ENCODE measurements at places on chromosomes 3 and 15. TPM values are rescaled to one million over a fixed set of nuclear protein-coding genes. Genes with fewer than 3 reads are reported as not detected.
A peak's percentile ranks its signal among the peaks of the same experiment; 100 is the strongest.

DNA sequence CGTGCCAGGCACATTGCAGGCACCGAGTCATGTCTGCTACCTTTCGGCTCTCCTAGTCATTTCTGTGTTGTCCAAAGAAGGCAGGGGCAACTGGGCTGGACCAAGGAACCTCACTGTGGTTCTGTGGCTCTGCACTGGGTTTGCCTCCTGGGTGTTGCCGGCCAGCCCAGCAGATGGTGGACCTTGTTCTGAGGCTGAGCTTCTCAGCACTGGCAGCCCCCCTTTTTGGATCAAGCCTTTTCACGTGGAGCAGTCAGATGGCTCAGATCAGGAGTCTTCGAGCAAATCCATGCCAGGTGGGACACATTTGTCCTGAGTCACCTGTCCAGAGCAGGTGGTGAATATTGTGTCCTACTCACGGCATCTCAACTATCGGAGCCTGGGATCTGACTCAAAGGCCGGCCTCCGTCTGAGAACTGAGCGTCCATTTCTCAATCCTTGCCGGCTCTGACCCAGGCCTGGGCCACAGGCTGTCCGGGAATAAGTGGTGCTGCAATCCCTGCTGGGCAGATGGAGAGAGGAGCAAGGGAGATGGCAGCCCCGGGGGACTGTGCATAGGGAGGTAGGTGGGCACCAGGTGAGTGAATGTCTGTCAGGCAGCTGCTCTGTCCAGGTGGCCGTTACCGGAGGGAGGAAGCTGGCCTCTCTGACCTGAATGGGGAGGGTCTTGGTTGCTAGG is at the start of gene IL16:
IL16 (plus strand) TSS at position 304 of the 679 bp plus-strand sequence. CDS start 28,521 bp downstream, outside the sequence.
- DNase-seq, result no peak
- no peaks in the 10 kb centered on the region for H3K27me3 ChIP-seq
- no peaks in the 10 kb centered on the region for H3K4me1 ChIP-seq
- H3K27ac ChIP-seq, result no peak within 1 kb of the TSS
- H3K4me3 ChIP-seq, result no peak within 1 kb of the TSS

GRCh38 chr3:126964950-126965349 is 18.0 kb upstream of the PLXNA1 start:
- H3K27ac ChIP-seq, result no peak overlapping the region
- H3K36me3 ChIP-seq, result no peaks in the 10 kb centered on the region
- H3K4me3 ChIP-seq, result no peak overlapping the region

DNA sequence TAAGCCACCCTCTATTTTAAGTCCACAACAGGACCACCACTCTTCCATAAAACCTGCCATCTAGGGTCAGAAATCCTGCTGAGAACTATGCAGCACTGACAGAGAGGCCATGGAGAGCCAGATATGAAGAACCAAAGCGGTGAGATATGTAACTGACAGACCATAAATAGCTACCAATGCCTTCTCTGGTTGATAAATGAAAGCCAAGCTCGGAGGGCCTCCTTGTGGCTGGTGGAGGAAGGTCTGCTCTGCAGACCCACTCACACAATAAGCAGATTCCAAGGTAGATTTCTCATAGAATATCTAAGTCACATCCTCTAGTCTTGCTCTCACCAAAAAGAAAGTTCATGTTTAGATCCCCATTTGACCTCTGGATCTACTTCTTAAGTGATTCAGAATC is 38.9 kb downstream of the RYK start:
- H3K27me3 ChIP-seq, result no peaks in the 10 kb centered on the region
- no peak for DNase-seq
- H3K4me3 ChIP-seq, result no peak overlapping the region
- no peak overlapping the region for H3K27ac ChIP-seq

Gene AGBL1
- total RNA-seq, result not detected

Gene HESX1
- total RNA-seq, result 3.6 TPM

DNA sequence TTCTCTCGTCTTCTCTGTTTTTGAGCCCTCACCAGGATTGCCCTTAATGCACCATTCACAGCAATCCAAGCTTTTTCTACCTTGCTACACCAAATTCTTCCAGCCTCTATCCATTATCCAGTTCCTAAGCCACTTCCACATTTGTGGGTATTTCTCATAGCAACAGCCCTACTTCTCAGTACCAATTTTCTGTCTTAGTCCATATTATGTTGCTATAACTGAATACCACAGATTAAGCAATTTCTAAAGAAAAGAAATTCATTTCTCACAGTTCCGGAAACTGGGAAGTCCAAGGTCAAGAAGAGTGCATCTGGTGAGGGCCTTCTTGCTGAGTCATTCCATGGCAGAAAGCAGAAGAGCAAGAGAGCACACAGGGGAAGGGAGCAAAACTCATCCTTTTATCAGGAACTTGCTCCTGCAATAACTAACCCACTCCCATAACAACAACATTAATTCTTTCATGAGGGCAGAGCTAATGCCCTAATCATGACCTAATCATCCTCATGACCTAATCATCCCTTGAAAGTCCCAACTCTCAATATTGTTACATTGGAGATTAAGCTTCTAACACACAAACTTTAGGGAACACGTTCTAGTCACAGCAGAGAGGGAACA is 9.7 kb upstream of the EIF1B start:
- no peaks in the 10 kb centered on the region for H3K27me3 ChIP-seq
- H3K4me3 ChIP-seq, result no peak overlapping the region
- H3K27ac ChIP-seq, result no peak overlapping the region
- H3K4me1 ChIP-seq, result no peaks in the 10 kb centered on the region

Gene HIGD2B
- not detected for total RNA-seq

Gene MANF
- 12.2 TPM for total RNA-seq

DNA sequence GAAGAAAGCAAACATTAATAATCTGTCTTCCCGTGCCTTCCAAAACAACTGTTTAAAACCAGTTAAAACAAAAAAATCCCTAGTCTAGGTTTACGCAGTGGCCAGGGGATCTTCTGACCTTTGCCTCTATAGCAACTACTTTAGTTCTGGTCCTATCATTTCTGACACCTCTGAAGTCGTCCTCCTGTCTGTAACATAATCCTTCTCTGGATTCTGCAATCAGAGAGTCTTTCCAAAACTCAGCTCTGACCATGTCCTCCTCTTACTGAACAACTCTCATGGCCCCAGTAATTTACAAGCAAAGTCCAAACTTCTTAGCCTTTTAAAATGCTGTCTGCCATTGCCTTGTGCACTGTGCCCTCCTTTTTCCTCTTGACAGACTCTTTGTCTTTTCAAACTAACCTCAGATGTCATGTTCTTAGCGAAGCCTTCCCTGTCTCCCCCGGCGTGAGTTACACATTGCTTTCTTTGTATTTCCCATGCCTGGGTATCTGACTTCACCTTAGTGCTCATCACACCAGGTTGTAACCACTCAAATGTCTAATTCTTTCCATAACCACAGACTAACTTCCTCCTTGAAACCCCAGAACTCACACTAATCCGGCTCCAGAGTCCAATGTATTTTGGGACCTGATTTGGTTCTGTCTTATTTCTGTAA is 105.2 kb upstream of the BNIP2 start:
- no peak overlapping the region for H3K27ac ChIP-seq
- DNase-seq, result no peak
- H3K27me3 ChIP-seq, result peaks cover 10% of the 10 kb centered on the region
- no peak overlapping the region for H3K4me3 ChIP-seq
- H3K4me1 ChIP-seq, result no peaks in the 10 kb centered on the region

- no peaks in the 10 kb centered on the region for H3K27me3 ChIP-seq
- no peaks in the 10 kb centered on the region for H3K4me1 ChIP-seq
- no peak for DNase-seq
- no peaks in the 10 kb centered on the region for H3K36me3 ChIP-seq
These were observed 6.6 kb downstream of the PLSCR5 start for GRCh38 chr3:146598535-146598934.

Gene IL16
- total RNA-seq, result 6.2 TPM

DNA sequence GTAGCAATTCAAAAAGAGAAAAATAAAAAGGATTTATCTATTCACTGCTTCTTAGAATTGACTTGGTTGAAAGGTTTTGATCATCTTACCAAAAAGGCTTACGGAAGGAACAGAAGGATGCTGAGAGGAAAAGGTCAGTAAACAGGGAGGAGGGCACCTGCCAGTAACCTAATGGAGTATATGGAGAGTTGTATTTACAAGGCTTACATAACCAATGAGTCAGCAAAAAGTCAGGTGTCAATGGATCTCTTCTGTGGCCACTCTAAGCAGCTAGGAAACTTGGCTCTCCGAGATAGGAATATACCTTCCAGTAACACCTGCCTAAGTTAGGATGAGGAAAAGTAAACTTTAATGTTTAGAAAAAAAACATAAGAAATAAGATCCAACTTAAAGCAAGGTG is 80.5 kb upstream of the PLXND1 start:
- no peak overlapping the region for H3K4me3 ChIP-seq
- H3K27me3 ChIP-seq, result no peaks in the 10 kb centered on the region
- no peaks in the 10 kb centered on the region for H3K36me3 ChIP-seq
- no peak for DNase-seq
- peaks cover 17% of the 10 kb centered on the region for H3K4me1 ChIP-seq

Gene PIF1
- total RNA-seq, result 6.9 TPM

GRCh38 chr3:13569641-13570390 is 20.9 kb downstream of the FBLN2 start:
- no peak overlapping the region for H3K4me3 ChIP-seq
- no peaks in the 10 kb centered on the region for H3K4me1 ChIP-seq
- no peak for DNase-seq
- no peak overlapping the region for H3K27ac ChIP-seq
- H3K36me3 ChIP-seq, result no peaks in the 10 kb centered on the region

GRCh38 chr15:75928680-75929608 is 25.3 kb downstream of the FBXO22 start:
- no peak overlapping the region for H3K27ac ChIP-seq
- H3K36me3 ChIP-seq, result peaks cover 39% of the 10 kb centered on the region
- no peak for DNase-seq
- no peaks in the 10 kb centered on the region for H3K27me3 ChIP-seq
- peaks cover 24% of the 10 kb centered on the region for H3K4me1 ChIP-seq

Gene SPSB4
- 1.1 TPM for total RNA-seq

DNA sequence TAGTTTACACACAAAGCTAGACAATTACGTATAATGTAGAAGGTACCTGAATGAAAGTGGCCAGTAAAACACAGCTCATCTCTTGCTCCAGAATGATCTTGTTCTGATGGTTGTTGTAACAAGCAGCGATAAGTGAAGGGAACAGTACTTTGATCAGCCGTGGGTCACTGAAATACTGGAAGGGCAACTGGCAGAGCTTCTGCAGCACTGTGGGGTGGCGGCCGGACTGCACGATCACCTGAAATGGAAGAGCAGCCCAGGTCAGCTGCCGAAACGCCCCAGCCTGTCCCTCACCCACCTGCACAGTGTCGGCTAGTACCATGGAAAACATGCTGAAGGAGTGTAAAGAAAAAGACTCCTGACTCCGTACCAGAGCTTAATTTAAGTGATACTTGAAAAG is 17.3 kb downstream of the ISL2 start:
- DNase-seq, result no peak
- H3K4me3 ChIP-seq, result no peak overlapping the region
- no peaks in the 10 kb centered on the region for H3K27me3 ChIP-seq
- H3K36me3 ChIP-seq, result no peaks in the 10 kb centered on the region

GRCh38 chr3:127172781-127173515 is 20.0 kb upstream of the PRR23E start:
- no peaks in the 10 kb centered on the region for H3K27me3 ChIP-seq
- H3K36me3 ChIP-seq, result no peaks in the 10 kb centered on the region

Gene CCDC54
- not detected for total RNA-seq

GRCh38 chr3:37054370-37054769 is 61.1 kb downstream of the MLH1 start:
- H3K36me3 ChIP-seq, result peaks cover 74% of the 10 kb centered on the region
- H3K4me3 ChIP-seq, result no peak overlapping the region
- H3K4me1 ChIP-seq, result peaks cover 16% of the 10 kb centered on the region
- peak overlapping the region; percentile 67 for H3K27ac ChIP-seq
- H3K27me3 ChIP-seq, result no peaks in the 10 kb centered on the region

- H3K27me3 ChIP-seq, result no peaks in the 10 kb centered on the region
- no peaks in the 10 kb centered on the region for H3K4me1 ChIP-seq
- H3K36me3 ChIP-seq, result no peaks in the 10 kb centered on the region
- no peak overlapping the region for H3K27ac ChIP-seq
- DNase-seq, result peak; percentile 65
- H3K4me3 ChIP-seq, result no peak overlapping the region
These were observed 73.0 kb upstream of the GAP43 start for GRCh38 chr3:115550285-115550761.

Gene GOLGA8S
- total RNA-seq, result not detected

Gene CERS3
- not detected for total RNA-seq

Gene PAK6
- total RNA-seq, result 3.0 TPM

Gene SV2B
- total RNA-seq, result 3.1 TPM

Gene SLC9C1
- 0.41 TPM for total RNA-seq

GRCh38 chr3:11604139-11604892 is 39.4 kb downstream of the VGLL4 start:
- H3K4me3 ChIP-seq, result no peak overlapping the region
- no peak for DNase-seq
- no peaks in the 10 kb centered on the region for H3K27me3 ChIP-seq
- H3K27ac ChIP-seq, result peak overlapping the region; percentile 91
- no peaks in the 10 kb centered on the region for H3K36me3 ChIP-seq
- H3K4me1 ChIP-seq, result peaks cover 95% of the 10 kb centered on the region

Gene EAF1
- 17.8 TPM for total RNA-seq

DNA sequence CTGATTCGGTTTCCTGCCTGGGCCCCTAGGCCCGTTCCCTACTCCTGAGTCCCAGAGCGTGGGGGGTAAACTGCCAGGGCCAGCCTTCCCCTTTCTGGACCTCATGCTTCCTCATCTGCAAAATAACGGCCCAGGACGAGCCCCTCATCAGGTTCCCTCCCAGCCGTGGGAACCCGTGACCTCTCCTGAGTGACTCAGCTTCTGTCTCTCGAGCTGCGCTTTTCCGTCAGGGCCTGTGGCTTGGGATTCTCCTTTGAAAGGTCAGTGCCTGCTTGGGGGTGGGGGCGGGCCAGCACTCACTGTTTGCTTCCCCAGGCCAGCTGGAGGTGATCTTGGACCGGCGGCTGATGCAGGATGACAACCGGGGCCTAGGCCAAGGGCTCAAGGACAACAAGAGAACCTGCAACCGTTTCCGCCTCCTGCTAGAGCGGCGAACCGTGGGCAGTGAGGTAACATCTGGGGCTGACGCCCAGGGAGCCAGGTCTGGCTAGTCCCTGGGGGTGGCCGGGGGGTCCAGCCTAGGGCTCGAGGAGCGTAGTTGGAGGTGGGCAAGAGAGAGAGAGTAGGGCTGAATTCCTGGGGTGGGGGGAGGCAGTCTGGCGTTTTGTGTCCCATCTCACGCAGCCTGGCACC is 12.8 kb downstream of the MAN2A2 start:
- H3K27ac ChIP-seq, result peak overlapping the region; percentile 36
- no peaks in the 10 kb centered on the region for H3K27me3 ChIP-seq
- H3K36me3 ChIP-seq, result peaks cover 54% of the 10 kb centered on the region
- peak; percentile 85 for DNase-seq
- peaks cover 5% of the 10 kb centered on the region for H3K4me1 ChIP-seq

Gene TMEM207
- total RNA-seq, result not detected

Gene C3orf62
- total RNA-seq, result 2.5 TPM

DNA sequence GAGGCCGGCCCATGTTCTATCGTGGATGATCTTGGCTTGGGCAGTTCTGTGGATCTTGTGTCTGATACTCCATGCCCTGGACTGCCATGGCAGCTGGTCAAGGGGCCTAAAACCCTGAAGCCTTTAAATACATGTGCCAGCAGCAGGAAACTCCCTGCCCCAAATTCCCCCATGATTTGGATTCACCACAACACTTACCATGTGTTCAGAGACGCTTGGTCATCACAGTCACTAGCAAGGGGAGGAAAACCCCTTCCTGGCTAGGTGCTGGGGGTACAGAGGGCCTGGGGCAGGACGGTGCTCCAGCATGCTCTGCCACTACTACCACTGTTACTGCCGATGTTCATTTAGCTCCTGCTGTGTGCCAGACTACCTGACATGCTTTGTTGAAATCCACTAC is 94.4 kb downstream of the DNAJB8 start:
- no peaks in the 10 kb centered on the region for H3K36me3 ChIP-seq
- H3K4me1 ChIP-seq, result no peaks in the 10 kb centered on the region
- no peak for DNase-seq
- H3K27ac ChIP-seq, result no peak overlapping the region
- H3K4me3 ChIP-seq, result no peak overlapping the region
- H3K27me3 ChIP-seq, result no peaks in the 10 kb centered on the region
